ENCODE measurements at places on chromosomes 2 and 18. TPM values are rescaled to one million over a fixed set of nuclear protein-coding genes. Genes with fewer than 3 reads are reported as not detected.

GRCh38 chr2:222813177-222813843 is 47.5 kb upstream of the ACSL3 start:
- peak; percentile 13 for DNase-seq

LINC00305 gene
- not detected for total RNA-seq

DNA sequence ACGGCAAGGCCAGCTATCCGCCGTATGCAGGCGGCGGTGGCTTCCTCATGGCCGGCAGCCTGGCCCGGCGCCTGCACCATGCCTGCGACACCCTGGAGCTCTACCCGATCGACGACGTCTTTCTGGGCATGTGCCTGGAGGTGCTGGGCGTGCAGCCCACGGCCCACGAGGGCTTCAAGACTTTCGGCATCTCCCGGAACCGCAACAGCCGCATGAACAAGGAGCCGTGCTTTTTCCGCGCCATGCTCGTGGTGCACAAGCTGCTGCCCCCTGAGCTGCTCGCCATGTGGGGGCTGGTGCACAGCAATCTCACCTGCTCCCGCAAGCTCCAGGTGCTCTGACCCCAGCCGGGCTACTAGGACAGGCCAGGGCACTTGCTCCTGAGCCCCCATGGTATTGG is 3.1 kb downstream of the B3GNT7 start:
- no peak for DNase-seq

G6PC2 gene
- total RNA-seq, result not detected

- no peak for DNase-seq
These were observed 3.6 kb upstream of the RUFY4 start for GRCh38 chr2:218065239-218066006.

DCAF17 gene
- total RNA-seq, result 10.7 TPM

PLA2R1 gene
- total RNA-seq, result 1.8 TPM

UGT1A5 gene
- total RNA-seq, result not detected

CCDC121 gene
- 1.4 TPM for total RNA-seq

- DNase-seq, result no peak
These were observed 40.5 kb upstream of the GAREM1 start for GRCh38 chr18:32511147-32511546.

DNA sequence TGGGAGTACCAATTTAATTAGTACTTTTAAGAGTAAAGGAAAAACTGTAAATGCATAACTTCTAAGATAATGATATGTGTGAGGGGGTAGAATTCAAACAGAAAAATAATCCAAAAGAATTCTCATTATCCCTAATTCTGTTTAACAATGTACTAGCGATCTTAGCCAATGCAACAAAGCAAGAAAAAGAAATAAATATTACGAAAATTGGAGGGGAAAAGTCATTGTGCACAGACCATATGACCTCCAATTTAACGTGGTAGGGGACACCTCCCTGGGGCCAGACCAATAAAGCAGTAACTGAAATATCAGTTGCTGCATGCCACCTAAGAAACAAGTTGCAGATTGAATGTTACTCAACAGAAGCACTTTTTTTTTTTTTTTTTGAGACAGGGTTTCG is 25.9 kb upstream of the PEX13 start:
- no peak for DNase-seq

DNA sequence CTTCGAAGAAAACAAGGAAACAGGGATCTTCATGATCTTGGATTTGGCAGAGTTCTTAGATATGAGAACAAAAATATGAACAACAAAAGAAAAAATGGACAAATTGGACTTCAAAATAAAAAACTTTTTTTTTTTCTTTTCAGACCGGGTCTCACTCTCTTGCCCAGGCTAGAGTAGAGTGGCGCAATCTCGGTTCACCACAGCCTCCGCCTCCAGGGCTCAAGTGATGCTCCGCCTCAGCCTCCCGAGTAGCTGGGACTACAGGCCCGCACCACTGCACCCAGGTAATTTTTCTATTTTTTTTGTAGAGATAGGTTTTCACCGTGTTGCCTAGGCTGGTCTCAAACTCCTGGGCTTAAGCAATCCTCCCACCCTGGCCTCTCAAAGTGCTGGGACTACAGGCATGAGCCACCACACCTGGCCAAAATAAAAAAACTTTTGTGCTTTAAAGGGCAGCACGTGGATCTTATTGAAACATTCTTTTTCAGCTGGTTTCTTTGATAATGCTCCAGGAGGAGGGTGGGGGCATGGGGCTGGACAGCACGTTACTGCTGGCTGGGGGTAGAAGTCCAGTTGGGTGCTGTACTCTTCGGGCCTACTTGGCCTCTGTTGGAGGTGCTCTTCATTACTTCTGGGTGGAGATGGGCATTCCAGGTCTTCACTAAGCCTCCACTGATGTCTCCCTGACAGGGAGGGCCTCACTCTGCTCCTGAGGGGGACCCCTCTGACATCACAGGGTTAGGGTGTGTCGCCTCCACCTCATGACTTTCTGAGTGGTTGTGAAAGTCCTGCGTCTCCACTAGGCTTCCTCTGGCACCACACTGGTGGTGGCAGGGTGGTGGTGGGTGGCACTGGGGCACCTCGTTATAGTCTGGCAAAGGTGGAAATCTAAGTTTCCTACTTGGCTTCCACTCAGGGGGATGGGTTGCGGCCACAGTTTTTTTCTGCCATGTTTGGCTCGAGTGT is 150.5 kb upstream of the XPO1 start:
- DNase-seq, result no peak

- DNase-seq, result peak; percentile 19
These were observed 187.6 kb downstream of the DOK6 start for GRCh38 chr18:69588301-69588700.

Data from M059J (cell line).